NCI-H1930 (cell line): ENCODE measurements at places on chromosomes 4 and X.

DNA sequence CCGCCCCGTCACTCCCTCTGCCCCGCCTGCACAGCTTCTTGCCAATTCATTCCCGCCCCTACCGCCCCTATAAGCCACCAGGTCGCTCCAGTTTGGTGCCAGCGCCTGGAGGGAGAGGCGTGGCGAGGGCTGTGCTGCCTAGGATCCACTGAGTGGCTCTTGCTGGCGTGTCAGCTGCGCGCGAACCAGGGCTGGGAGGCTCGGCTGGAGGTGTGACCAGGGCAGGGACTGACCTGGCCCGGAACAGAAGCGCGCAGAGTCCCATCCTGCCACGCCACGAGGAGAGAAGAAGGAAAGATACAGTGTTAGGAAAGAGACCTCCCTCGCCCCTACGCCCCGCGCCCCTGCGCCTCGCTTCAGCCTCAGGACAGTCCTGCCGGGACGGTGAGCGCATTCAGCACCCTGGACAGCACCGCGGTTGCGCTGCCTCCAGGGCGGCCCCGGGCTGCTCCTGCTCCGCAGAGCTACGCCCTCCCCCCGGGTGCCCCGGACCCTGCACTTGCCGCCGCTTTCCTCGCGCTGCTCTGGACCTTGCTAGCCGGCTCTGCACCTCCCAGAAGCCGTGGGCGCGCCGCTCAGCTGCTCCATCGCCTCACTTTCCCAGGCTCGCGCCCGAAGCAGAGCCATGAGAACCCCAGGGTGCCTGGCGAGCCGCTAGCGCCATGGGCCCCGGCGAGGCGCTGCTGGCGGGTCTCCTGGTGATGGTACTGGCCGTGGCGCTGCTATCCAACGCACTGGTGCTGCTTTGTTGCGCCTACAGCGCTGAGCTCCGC, at the start of gene GPR78:
TSS of gene GPR78 (plus strand) at position 72 of the 773 bp plus-strand sequence. CDS start at position 663, 591 bp downstream.
- DNase-seq: no peak

DNA sequence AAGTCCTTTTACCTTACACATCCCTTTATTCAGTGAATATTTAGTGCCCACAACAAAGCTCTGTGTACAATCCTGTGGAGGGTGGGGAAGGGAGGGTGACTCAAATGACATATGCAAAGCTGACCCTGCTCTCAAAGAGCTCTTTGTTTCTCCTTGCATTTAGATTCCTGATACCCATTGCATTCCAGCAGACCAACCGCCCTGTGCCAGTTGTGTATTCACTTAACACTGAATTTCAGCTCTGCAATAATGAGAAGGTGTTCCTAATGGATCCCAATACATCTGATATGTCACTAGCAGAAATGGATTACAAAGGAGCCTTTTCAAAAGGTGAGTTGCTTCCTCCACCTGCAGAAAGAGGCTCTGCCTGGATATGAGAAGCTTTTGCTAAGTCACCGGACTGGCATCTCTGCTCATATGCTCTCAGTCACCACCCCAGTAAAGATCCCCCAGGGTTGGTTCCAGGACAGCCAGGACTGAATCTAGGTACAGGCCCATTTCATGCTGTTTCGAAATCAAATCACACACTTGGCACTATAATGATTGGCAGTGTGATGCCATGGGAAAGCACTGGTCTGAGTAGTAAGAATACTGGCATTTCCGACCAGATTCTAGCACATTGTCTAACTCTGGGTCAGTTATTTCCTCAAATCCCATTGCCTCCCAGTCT, 17.1 kb upstream of the ANXA3 start:
- no peak for DNase-seq

DNA sequence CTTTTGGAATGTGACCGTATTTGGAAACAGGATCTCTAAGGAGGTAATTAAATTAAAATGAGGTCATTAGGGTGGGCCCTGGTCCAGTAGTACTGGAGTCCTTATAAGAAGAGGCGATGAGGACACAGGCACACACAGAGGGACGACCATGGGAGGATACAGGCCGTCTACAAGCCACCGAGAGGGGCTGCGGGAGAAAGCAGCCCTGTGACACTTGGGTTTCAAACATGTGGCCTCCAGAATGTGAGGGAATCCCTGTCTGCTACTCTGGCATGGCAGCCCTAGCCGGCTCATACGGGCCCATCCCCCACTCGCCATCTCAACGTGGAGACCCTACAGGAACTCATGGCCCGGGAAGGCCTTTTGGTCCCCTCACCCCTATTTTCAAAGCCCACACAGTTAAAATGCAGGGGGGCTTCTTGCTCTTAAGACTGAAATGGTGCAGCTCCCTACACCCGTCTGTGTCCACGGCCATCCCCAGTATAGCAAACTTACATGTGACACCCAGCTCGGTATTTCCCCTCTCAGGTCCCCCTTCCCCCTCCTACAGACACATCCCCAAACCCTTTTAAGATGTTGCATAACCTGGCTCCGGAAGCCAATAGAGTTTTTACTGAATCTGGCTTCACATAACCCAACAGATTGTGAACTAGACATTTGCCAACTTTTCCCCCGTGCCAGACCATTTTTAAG, 124.1 kb upstream of the TBL1X start:
- DNase-seq: no peak

DNA sequence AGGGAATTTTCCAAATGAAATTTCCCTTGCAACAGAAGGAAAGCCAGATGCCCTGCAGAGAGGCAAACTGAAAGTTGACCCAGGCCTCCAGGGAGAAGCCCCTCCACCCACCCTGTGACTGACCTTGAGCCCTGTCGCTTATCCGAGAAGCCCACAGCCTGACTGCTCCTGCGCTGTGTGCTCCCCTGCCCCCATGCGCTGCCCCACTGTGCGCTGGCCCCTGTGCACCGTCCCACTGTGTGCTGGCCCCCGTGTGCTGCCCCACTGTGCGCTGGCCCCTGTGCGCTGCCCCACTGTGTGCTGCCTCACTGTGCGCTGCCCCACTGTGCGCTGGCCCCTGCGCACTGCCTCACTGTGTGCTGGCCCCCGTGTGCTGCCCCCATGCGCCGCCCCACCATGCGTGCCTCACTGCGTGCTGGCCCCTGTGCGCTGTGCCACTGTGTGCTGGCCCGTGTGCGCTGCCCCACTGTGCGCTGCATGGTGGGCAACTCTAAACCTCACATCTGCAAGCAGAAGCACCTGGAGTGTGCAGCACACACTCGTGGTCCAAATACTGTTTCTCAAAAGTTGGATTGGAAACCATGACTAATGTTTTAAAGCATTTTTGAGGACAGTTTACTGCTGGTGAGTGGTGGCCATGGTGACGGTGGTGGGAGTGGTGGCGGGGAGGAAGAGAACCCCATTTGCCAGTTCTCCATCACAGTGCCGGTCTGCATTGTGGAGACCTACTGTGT, 8.3 kb upstream of the GRPEL1 start:
- DNase-seq: no peak

- DNase-seq: no peak
Measured at GRCh38 chrX:141214196-141214595, 28.1 kb downstream of the SPANXC start.

GRCh38 chr4:173264684-173265185, 69.4 kb downstream of the HMGB2 start:
- peak; percentile 19 for DNase-seq
